ENCODE measurements at places on chromosomes 11 and 22.

DNA sequence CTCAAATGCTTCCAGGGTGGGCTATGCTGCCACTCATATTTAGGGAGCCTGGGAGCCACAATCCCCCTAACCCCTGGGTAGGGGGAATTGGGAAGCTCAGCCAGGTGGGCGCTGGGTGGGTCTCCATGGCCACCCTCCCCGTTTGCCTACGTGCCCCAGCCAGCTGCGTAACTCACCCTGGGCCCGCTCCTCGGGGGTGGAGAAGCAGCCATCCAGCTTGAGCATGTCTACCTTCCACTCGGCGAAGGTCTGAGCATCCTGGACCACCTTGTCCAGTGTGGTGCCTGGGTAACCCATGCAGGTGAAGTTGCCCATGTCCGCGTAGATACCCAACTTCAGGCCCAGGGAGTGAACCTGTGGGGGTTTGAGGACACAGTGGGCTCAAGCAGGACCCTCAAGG, 3.7 kb downstream of the NAGA start:
- no peak for DNase-seq

- no peak for DNase-seq
Measured at GRCh38 chr11:86548271-86548917, 124.0 kb downstream of the ME3 start.

DNA sequence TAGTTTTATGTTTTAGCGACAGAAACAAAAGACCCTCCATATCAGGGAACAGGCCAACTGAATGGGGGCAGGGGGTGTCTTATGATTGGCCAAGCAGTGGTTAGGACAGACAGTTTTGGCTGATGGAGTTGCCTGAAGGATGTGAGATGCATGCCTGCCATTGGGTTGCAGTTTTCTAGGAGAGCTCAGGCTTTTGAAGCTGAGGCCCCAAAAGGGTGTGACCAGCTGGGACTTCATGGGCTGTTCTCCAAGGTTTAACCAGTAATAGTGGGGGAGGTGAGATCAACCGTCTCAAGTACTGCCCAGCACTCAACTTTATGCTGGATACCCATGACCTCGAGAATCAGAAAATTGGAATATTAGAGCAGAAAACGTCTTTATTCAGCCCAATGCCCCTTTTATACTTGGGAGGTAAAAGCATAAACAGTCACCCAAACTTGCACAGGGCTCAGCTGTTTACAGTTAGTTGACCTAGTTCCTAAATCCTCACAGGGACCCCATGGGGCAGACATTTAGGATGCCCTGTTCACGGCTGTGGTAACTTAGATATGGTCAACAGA, 13.5 kb downstream of the DTX4 start:
- DNase-seq = no peak

DNA sequence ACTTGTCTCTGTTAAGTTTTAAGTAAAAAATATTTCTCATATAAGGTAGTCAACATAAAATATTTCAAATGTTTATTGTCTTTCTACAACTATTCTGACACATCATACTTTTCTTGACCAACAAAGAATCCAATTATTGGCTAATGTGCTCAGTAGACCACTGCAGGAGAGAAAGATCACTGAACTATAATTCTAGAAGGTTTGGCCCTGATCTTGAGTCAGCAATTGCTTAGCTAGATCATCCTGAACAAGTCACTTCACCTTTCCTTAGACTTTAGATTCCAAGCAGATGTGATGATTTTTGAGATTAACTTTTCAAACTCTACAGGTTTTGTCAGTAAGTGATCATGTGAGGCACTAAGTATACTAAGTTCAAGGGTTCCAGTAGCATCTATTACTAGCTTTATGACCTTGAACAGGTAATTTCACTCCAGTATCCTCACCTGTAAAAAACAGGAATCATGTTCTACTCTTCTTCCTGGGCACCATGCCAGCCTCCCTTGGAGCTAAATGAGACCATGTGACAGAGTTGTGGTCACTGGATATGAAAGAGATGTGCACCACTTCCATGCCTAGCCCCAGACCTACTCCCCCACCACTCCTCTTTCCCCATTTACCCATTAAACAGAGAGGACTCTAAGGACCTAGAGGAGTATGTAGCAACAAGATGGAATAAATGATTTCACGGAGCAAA, 17.3 kb downstream of the PGM2L1 start:
- peak; percentile 42 for DNase-seq

- DNase-seq = no peak
Measured at GRCh38 chr22:25027043-25027906, 74.8 kb downstream of the KIAA1671 start.

DNA sequence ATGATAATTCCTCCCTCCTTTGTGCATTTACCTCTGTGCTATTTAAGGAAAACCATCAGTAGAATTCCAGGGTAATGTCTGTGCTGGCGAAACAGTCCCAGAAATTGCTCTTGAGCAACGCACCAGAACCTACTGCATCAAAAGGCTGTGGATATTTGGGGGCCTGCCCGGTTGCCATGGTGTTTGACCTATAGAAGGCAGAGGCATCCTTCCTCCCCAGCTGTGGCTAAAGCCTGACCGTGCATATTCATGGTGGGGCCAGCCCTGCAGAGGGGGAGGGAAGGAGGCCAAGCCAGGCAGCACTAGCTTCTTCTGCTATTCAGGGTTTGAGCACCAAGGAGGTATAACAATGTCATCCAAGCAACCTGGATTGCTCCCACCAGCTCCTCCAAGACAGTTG, 215.0 kb upstream of the E2F8 start:
- DNase-seq = no peak

DNA sequence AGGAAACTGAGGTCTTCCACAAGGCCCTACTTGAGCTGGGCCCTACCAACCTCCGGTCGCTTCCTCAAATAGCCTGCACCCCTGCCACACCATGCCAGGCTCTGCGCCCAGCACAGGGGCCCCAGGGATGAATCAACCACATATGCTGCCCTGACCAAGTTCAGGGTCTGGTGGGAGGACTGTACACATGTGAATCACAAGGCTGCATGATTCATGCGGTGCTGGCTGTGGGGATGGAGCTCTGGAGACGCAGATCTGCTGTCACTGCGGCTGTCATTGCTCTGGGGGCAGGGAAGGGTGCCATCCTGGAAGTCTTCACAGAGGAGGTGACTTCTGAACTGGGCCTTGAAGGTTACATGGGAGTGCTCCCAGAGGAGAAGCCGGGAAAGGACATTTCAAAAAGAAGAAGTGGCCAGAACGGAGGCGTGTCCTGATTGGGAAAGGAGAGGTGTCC, 21.5 kb downstream of the CYTH4 start:
- no peak for DNase-seq

DNA sequence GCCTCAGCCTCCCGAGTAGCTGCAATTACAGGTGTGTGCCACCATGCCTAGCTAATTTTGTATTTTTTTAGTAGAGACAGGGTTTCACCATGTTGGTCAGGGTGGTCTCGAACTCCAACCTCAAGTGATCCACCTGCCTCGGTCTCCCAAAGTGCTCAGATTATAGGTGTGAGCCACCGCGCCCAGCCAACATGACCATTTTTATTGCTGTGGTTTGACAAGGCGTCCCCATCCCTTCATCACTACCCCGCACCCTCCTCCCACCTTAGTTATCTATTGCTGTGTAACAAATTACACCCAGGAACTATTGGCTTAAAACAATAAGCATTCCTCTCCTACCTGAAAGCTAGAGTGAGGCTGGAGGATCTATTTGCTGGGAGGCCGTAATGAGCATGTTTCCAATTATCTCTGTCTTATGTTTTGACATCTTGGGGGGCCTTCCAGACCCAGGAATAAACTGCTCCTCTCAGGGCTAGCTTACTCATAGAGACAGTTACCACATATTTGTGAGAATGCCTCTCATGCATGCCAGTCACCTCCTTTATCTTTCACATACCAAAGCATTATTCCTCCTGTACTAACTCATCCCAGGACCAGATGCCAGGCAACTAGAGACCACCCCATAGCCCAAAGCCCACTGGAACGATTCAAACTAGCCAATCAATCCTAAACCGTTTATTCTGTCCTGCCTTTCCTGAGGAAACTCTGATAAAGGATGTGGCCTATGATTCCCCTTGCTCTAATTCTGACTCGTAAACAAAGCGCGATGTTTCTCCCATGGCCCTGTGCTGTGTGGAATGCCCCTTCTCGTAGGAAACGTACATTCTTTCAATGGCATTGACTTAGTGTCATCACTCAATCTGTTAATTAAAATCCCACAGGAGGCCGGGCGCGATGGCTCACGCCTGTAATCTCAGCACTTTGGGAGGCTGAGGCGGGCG, 19.4 kb downstream of the SNU13 start:
- DNase-seq = no peak

- no peak for DNase-seq
Measured at GRCh38 chr11:6481924-6482275, 599 bp downstream of the TIMM10B start.

DNA sequence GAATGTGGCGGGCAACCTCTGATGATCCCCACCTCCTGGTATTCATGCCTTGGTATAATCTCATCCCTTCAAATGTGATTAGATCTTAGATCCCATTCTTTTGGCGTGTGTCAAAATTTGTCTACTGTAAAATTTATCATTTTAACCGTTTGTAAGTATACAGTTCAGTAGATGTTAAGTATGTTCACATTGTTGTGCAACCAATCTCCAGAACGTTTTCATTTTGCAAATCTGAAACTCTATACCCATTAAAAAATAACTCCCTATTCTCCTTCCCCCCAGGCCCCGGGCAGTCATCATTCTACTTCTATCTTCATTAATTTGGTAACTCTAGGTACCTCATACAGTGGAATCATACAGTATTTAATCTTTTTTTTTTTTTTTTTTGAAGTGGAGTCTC, 159.0 kb downstream of the LDLRAD3 start:
- no peak for DNase-seq

GRCh38 chr11:77375107-77375506, 73.6 kb upstream of the GDPD4 start:
- DNase-seq = no peak

DNA sequence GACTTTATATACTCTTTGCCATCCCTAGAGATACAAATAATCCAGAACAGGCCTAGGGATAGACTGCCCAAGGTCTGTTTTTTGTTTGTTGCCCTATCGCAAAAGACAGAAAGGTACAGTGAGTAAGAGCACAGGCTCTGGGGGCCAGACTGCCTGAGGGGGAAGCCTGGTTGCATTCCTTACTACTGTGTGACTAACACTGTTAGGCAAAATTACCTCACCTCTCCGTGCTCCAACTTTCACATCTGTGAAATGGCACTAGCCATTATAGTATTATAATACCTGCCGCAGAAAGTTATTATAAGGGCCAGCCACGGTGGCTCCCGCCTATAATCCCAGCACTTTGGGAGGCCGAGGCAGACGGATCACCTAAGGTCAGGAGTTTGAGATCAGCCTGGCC, 14.5 kb downstream of the SLC35F2 start:
- no peak for DNase-seq

DNA sequence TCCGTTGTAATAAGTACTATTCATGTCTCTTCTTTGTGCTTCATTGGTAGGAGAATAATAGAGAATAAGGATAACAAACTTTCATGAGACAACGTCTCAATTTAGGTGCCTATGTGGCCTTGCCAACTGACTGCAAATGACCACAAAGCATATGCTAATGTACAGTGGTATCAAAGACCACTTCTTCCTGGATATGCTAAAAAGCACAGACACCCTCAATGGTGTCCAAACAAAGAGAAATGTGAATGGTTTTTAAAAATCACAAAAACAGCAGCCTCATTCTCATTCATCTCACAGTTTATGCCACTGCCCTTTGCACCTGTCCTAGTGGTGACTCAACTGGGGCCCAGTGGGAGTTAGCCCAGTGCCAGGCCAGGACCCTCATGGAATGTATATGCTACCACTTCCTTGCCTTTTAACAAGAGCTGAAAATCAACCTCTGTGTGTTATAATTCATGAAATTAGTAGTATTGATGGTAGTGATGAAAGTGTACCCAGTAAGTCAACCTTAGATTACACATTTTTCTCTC, 65.2 kb upstream of the MTMR2 start:
- DNase-seq = no peak

DNA sequence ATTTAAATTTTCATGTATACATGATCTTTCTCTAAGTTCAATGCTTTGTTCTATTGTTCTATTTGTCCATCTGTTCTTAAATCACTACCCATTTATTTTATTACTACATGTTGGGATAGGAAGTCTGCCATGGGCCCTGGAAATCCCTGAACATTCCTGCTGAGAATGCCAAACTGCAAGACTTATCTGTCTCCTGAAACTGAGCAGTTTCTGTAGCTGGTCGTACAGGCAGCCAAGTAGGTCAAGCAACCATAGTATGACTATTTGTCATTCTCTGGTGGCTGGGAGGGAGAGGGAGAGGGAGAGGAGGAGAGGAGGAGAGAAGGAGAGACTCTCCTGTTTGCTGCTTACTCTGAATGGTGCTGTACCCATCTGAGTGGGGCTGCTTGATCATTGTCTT, 82.8 kb upstream of the SNX19 start:
- DNase-seq = no peak

DNA sequence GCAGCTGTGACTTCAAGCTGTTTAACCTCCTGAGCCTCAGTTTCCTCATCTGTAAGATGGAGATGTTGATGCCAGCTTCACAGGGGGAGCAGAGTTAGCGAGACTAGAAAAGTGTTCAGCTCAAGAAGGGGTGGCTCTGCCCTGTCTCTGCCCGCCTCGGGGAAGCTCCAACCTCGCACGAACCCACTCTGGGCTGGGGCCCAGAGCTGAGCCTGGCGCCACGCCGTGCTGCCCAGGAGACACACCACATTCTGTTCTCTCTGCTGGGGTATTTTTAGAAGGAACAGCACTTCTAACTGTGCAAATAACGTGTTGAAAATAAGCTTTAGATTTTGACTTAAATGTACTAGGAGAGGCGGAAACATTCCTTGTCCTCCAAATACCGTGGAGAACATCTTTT, 74.1 kb downstream of the PHF21B start:
- no peak for DNase-seq

DNA sequence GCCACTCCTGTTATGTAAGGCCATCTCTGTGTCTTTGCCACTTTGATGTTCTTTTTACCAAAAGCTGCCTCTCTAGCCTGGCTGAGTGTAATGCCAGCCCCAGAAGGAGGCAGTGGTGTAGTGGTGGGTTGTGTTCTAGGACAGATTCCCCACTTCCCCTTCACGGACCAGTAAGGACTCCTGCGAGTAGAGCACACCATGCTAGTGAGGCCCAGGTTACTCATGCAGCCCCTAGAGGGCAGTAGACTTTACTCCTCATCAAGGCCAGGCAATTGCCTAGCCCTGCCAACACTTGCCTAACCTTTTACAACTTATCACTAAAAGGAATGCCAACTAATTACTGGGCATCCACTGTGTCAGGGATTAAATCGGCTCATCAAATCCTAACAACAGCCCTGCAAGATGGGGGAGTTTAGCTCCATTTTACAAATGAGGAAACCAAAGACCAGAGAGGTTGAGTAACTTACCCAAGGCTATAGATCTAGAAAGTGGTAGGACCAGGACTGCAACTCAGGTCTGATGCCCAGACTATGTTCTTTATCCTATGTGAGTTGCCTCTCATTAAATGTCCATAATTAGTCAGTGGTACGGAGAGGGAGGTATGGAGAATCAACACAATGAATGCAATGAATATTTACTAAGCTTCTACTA, 75.3 kb downstream of the APIP start:
- no peak for DNase-seq

All from SHP77 treated with DMSO at 0.1 percent for 48 hours (cell line).